Cortex of kidney (tissue), 1 donor: ENCODE measurements at places on chromosomes 2 and 18.

DNA sequence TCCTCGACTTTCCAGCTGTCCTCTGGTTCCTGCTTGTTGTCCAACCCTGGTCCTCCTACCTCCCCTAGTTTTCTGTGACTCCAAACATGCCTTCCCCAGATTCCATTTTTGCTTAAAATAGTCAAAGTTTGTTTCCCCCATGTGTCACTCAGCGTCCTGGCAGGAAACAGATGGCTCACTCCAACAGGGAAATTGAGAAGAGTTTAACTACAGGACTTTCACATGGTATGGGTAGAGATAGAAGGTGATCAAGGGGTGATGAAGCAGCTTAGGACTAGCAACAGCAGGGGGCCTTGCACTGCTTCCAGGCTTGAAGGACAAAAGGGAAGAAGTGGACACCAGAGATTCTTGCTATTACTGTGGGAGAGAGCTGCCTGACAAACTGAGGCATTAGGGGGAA is 6.1 kb upstream of the CUL3 start:
- DNase-seq, result no peak

- no peak for DNase-seq
Measured at GRCh38 chr2:241357531-241357930, 1.4 kb downstream of the FARP2 start.

GRCh38 chr2:120241684-120242083 is 11.0 kb upstream of the RALB start:
- DNase-seq, result no peak

DNA sequence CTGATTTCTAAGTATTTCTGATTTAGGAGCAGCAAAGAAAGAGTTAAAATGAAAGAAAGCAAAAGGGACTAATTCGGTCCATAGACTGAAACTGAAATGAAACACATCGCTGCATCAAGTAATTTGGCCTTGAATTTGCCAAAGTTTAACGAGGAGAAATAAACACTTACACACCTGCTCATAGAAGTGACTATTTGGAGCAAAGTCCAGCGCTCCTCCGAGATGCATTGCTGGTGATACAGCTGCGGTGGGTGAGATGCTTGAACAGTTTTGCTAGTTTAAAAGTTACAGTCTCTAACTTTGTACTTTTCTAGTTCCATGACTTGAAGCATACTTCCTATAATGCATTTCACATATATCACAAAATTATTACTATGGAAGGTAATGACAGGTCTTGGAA is 18.3 kb downstream of the GALR1 start:
- DNase-seq, result no peak

- DNase-seq, result no peak
Measured at GRCh38 chr18:10164271-10165071, 250.7 kb downstream of the VAPA start.

- DNase-seq, result no peak
Measured at GRCh38 chr18:62827397-62827796, 112.1 kb downstream of the PHLPP1 start.

DNA sequence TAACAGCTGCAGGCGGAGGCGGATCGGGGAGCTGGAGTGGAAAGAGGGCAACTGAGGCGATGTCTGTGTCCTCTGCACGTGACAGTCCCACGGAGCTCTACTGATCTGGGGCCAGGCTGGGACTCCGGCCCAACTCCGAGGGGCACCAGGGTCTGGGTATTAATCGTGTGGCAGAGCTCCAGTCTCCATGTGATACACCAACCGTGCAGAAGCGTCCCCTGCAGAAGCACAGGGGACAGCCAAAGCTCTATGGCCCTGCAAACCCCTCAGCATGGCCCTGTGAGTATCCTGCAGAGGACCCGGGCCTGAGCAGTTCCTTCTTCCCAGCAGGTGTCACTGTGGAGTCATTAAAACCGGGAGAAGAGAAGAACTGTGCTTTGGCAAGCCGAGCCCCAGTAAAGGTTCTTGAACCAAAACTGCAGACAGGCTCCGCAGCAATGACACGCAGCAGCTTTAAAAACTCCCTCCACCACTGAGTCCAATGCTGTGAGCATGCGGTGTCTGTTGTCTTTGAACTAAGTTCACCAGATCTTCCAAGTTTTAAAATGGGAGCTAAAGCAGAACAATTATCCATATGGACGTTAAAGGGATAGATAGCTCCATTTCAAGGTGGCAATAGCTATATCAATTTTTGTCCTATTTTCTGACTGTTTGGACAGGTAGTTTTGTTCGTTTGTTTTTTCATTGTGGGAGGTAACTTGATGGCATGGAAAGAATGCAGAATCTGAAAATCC is 79.4 kb downstream of the TMEM182 start:
- no peak for DNase-seq

- DNase-seq, result no peak
Measured at GRCh38 chr2:46555011-46555410, 75.6 kb downstream of the TMEM247 start.

DNA sequence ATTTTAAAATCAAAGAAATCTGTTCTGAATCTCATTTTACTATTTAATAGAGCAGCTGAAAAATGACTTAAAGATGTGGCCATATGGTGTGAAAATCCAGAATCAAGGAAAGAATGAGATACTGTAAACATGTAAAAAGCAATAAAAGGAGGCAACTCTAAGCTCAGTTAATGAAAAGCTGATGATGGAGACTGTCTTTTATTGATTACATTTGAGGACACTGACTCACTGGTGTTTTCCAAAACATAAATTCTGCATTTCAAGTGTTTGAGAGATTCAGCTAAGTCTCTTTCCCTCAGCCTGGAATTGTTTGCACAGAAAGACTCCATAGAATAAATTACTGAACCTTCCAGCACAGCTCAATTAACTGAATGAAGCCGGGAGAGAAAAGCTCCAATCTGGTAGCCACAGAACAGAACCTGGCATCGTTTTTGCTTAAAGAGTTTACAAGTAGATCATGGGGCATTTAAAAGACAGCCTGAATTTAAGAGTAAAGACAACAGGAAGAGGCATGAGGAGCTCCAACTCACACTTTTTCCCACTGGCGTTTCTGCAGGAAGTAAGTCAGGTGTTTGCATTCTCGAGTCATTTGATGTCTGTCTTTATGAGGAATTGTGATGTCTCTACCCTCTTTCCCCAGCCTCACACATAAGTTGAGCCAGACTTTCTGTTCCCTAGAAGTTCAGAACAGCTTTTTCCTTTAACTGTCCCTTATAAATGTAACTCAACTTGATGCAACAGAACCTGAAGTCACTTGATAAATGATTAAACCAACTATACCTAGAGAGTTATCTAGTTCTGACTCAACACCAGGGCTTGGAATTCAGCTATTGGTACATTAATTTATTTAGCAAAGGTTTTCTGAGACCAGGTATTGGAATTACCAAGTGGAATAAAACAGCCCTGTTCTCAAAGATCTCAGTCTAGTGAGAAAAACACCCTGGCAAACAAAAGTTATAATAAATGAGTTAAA is 53.3 kb downstream of the FTCDNL1 start:
- DNase-seq, result no peak
